ENCODE measurements at places on chromosomes 3 and 15.

GRCh38 chr3:73563896-73564582 lies 60.7 kb downstream of the PDZRN3 start:
- DNase-seq, result no peak

GRCh38 chr15:38860674-38861073 lies 296.1 kb upstream of the RASGRP1 start:
- no peak for DNase-seq

DNA sequence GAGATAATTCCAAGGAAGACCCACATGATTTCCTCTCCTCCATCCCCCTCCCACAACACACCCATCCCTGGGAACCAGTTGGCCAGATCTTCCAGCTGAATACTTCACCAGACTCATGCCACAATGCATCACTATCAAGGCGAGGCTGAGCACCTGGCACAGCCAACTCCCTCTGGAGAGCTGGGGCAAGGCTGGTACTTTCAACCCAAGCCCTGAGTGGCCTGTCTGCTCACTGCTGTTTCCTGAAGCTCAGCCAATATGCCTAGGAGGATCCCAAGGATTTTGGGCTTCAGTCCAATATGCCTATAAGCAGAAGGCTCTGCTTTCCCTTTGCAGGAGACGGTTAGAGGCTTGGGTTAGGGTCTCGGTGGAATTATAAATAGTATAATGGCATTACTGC lies 90.9 kb upstream of the NEO1 start:
- DNase-seq, result no peak

DNA sequence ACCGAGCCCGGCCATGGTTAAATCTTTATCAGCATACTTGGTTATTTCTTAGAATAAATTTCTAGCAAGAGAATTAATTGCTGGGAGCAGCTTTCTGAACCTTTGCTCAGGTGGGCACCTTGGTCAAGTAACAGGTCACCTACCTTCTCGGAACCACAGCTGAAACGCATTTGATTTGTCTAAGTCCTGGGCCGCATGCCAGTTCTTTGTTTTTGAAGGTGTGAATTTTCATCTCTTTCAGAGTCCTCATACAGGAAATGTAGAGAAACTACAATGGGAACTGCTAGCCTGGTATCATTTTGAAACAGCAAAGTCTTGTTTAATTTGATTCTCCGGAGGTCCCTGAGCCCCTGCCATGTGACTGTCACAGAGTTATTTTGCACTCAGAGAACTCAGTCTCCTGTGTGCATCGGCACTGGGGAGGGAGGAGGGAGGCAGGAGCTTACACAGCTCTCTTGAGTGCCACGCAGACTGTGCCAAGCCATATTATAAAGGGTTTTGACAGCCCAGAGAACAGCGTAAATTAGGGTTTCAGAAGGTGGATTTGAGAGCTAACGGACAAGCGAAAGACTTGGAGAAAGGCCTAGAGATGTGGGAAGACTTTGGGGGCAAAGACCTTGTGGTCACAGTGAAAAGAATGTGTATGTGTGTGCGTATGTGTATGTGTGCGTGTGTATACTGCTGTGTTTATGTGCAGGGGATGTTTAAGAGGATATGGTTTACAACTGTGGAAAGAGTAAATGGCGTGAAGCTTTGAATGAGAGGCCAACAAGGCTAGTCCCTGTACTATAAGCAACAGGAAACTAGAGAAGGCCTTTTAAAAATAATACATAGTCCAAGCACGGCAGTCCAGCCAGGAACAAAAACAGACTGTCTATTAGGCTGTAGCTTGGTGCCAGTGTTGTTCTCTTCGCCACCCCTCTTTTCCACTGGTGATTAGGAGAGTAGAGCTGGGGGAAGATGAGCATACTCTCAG lies 61.8 kb upstream of the ATP13A3 start:
- DNase-seq, result no peak

DNA sequence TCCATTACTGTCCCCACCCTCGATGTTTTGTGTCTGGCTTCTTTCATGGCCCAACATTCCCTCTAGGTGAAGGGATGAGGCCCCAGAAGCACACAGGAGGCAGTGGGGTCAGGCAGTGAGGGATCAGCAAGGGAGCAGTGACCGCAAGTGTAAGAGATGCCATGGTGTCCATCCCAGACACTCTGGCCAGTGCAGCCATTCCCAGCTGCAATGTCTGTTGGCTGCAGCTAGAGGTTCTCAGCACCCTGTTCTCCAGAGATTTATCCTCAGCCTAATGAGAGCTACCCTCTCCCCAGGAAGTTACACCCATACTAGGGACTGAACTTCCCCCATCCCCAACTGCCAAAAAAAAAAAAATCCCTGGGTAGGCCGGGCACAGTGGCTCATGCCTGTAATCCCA lies 40.2 kb downstream of the TRANK1 start:
- no peak for DNase-seq

DNA sequence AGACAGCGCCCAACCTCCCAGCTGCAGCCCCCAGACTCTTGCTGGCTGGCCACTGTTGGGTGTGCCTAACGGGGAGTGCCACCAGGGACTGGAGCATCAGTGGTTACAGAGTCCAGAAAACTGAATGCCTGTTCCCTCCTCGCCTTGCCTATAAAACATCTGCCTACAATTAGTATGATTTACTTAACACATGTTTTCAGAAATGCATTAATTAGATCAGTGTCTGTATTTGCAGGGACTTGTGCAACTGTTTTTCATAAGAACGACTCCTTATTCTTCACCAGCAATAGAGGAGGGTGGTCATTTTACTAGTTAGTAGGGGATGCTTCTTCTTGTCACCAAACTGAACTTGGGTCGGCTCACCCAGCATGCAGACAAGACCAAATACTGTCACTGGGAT lies 248.7 kb downstream of the GABRG3 start:
- DNase-seq, result no peak

- DNase-seq, result no peak
Measured at GRCh38 chr3:79199966-79200365, 567.8 kb downstream of the ROBO1 start.

GRCh38 chr3:35849963-35850362 lies 210.6 kb downstream of the ARPP21 start:
- DNase-seq, result no peak

DNA sequence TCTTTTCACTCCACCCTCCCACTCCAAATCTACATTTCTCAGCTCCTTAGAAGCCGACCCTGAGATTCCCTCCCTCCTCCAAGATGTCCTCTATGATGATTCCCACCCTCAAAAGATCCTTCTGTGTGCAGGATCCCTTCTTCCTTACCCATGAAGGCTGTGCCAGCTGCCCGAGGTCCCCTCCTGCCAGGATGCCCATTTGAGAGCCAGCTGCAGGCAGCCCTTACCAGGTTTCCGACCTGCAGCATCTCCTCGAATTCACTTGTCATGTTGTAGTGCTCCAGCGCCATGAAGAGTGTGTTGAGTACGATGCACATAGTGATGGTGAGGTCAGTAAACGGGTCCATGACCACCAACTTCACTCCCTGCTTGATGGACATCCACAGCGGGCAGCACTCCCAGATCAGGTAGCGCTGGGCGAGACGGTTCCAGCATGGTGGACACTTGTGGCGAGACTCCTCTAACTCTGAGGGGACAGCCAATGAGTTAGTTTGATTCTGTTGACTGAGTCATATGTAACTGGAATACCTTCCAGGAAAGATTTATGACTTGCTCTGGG lies 51.9 kb downstream of the SCN5A start:
- no peak for DNase-seq

DNA sequence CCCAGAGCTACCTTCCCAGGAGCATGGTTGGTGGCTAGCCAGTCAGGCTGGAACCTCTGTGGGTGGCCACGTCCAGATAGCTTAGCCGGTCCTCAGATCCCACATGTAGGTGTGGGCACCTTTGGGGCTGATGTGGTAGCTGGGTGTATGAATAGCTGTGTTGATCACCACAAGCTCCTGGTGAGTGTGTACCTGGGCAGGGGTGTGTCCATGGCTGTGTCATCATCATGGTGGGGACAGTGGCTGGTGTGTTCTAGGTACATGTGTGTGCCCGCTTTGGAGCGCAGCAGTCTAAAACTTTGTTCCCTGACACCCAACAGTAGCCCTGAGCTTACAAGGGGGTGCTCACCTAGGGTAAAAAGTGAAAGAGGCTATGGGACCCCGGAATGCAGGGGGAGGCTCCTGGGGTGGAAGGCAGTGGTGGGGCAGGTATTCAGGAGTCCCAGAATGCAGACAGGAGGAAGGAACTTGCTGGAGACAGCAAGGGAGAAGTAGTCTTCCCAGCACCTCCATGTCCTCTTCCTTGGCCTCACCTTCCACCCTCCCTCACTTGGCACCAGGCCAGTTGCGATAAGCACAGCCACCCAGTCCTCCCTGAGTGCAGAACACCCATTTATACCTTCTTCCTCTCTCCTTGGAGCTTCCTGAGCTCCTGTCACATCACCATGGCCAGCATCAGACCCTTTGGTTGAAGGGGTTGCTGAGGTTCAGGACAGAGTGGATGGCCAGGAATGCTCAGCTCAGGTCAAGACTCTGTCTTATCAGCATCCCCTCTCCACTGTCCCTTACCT lies 1.2 kb downstream of the CISH start:
- no peak for DNase-seq

DNA sequence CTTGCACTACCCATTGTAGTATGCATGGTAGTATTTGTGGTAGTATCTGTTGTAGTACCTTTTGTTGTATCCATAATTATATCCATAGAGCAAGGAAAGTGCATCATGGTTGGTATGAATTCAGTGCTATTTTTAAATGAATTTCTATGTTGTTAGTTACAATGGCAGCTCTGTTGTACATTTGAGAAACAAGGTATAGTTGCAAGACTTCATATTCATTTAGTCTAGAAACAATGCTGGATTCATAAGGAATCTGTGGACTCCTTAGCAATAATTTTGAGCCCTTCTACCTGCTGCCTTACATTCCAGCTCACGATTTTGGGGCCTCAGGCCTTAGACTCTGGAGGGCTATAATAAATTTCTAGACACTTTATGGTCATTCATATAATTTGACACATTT lies 141.8 kb downstream of the FAM43A start:
- DNase-seq, result no peak

DNA sequence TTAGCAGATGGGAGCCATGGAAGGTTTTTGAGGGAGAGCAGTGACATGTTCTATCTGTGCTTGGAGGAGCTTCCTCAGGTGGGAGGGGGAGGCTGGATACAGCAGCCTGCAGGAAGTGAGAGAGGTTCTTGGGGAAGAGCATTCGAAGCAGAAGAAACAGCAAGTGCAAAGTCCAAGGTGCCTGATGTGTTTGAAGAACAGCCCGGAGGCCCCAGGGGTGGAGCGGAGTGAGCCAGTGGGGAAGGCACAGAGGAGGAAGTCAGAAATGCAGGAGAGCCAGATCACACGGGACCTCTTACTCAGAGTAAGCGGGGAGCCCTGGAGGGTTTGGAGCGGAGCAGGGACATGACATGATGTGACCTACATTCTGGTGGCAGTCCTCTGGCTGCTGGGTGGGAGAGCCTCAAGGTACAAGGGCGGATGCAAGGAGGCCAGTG lies 10.8 kb downstream of the ITGA11 start:
- no peak for DNase-seq

DNA sequence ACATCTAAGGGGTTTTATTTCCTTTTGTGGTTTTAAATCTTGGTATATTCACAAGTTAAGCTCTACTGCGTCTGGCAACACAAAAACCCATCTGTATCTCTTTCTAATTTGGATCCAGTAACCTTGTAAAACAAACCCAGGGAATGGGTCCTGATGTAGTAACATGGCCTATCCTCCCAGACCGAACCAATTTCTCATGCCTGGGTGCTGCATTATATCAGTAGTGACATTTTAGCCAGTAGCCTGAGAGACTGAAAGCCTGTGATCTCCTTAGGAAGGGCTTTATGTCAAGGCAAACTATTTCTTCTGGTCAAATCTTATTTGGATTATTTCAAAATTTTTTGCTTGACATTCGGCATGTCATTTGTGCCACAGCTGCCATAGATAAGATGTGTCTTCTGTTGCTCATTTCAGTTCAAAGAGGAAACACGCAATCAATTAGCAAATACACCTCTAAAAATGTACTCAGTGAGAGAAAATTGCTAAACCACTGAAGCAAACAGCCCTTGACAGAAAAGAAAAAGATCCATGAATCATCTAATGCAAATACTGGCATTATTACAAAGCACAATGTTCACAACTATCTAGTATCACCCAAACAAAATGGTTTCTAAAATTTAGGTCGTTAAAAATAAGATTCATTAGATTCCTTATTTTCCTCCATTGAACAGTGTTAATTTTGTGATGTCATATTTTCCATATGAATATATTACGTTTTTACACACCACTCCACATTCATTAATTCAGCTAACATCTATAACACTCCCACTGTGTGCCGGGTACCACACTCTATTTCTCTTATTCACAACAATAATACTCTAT lies 4.0 kb downstream of the NPTN start:
- no peak for DNase-seq

DNA sequence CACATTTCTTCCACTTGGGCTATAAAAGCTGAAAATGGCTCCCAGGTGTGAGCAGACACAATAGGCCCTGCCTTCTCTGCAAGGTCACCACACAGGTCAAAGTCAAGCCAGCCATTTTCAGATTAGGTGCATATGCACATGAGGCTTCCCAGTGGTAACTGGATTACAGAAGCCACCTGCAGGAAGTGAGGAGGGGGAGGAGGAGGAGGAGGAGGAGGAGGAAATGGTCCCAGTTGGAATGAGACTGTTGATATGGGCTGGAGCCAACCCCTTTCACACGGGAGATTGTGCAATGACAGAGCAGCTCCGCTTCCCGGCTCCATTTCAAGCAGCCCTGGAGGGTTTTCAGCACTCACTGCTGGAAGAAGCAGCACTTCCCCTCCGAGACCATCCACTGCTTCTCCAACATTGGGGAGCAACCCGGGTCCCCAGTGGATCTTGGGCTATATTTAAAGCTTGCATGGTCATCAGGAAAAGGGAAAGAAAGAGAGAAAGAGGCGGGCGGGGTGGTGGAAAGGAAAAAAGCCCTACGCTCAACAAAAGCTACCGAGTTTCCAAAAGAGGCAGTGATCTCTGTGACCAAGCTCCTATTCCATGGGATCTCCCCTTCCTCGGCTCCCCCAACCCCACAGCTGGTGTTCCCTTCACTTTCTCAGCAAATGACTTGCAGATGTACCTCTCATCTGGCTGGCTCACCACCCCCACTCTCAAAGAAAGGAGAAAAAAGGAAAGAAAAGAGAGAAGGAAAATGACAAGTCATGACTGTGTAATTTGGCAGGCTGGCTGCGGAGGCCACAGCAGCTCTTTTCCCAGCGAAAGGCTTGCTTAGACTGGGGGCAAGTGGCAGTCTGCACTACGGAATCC lies 58.3 kb downstream of the LRIG1 start:
- DNase-seq, result peak; percentile 48

GRCh38 chr3:170524073-170524472 lies 61.8 kb downstream of the SLC7A14 start:
- no peak for DNase-seq

DNA sequence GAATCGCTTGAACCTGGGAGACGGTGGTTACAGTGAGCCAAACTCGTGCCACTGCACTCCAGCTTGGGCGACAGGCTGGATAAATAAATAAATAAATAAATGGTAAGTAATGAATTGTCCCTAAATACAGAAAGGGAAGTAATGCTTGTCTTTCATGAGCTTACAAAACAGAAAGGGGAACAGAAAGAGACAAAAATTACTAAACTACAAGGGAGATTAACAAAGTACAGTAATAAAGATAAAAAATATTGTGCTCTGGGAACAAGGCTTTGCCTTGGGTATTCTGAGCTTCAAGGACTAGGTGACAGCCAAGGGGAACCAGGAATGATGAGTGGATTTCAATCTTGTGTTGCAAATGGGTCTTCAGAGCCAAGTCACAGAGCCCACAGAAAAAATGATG lies 9.2 kb upstream of the HLTF start:
- no peak for DNase-seq

GRCh38 chr3:113288881-113289280 lies 77.5 kb downstream of the BOC start:
- DNase-seq, result no peak

- no peak for DNase-seq
Measured at GRCh38 chr3:108136561-108137459, 46.0 kb upstream of the CD47 start.
